ENCODE measurements at places on chromosomes 16 and 17.

DNA sequence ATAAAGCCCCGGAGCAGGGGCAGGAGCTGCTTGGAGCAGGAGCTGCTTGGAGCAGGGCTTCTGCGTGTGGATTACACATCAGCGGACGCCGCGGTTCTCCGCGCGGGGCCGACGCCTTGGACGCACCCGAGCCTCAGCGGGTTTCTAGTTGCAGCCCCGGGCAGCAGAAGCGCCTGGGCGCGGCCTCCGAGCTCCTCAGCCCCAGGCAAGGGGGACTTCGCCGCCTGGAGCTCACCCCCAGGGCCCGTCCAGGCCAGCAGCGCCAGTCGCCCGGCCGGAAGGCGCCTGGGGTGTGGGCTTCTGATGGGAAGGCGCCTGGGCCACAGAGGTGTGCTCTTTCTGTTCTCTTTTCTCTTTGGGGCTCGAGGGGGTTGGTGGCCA lies 6.3 kb downstream of the FOXF1 start:
- DNase-seq = no peak

DNA sequence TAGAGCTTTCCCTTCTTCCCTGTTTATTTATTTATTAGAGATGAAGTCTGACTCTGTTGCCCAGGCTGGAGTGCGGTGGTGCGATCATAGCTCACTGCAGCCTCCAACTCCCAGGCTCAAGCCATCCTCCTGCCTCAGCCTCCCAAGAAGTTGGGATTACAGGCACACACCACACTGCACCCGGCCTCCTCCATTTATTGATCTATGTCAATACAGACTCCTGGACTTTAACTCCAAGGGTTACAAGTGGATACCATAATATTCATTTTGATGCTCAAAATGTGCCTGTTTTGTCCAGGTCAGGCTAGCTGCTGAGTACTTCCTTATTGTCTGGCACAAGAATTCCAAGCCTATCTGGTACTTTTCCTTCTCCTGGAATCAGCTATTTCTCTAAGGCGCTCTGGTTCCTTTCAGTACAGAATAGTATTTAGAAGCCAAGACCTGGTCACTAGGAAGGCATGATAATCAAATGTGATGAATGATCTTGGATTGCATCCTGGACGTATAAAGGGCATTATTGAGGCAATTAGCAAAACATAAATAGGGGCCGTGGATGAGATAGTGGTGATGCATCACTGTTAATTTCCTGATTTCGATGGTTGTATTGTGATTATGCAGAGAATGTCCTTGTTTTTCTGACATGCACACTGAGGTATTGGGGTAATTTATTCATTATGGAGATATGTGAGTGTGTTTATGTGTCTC lies 21.7 kb downstream of the IL4R start:
- DNase-seq = no peak

DNA sequence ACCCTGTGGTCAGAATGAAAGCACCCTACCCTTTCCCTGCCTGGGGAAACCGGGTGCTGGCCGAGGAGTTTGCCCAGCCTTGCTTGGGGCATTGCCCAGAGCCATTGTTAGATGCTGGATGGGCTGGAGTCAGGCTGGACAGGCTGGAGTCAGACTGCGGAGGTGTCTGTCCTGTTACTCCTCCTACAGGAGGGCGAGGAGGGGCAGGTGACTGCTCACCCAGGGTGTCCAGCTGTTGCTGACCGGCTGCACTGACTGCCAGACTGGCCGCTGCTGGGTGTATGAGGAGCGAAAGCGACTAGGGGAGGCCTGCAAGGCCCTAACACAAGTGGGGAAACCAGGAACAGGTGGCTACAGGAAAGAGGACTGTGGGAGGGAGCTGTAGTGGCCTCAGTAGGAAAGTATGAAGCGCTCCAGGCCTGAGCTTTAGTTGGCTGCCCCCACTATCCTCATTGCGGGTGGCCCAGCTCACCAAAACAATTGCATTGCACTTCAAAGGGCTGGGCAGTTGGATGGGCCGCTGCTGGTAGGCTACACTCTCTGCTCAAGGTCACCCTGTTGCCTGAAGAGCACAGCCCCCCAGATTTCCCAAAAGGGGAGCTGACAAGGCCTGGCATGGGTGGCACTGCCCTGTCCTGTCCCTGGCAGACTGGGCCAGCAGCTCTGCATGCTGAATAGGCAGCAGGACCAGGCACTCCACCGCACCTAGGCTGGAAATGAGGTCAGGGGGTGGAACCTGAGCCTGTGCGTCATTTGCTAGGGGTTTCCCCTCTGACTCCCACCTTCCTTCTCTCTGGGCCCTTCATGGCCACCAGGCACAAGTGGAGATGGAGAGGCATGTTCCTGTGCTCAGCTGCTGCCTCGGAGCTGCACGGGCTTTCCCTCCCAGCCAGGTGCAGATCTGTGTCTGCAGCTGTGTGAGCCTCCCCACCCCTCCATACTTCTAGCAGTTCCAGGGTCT lies 18.4 kb downstream of the LDHD start:
- DNase-seq = no peak

DNA sequence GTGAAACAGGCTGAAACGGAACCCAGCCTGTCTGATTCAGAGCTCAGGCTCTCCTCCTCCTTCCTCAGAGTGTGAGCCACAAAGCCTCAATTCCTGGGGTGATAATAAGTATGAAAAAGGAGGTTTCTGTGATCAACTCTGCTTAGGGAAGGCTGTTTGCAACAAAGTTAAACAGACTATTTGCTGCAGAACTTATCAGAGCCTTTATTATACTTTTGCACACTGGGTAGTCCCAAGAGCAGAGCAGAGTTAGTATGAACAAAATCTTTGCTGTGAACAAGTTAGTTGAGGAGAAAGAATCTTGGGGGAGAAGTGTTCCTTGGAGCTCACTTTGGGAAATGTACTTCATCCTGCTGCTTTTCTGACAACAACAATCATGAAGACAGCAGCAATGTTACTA lies 67.4 kb downstream of the MRM1 start:
- DNase-seq = no peak

- DNase-seq = no peak
These were observed 5.9 kb upstream of the WDR81 start for GRCh38 chr17:1718362-1719165.

GRCh38 chr16:569445-570254 lies at the start of gene PIGQ:
Gene PIGQ, plus strand, starts transcription at chr16:569968. Its CDS starts 4,107 bp downstream, at chr16:574075.
- DNase-seq = peak; percentile 45

All from putamen (tissue), 1 donor.